ENCODE measurements at places on chromosomes 3 and 15.

DNA sequence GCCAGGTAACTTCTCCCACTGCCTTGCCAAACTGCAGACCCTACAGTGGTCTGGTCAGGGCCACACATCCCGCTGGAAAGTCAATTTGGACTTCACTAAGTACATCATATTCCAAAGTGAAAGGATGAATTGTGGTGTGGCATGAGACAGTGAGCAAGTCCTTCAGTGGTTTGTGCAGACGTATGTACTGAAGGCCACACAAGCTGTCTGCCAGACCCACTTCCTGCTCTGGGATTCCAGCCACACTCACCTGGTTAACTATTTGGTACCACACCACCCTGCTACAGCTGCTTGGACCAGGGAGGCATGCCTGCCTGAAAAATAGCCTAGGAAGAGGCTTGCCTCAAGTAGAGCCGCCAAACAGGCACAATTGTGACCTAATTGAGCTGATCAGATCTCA is 94.1 kb upstream of the STRIT1 start:
- DNase-seq, result no peak

DNA sequence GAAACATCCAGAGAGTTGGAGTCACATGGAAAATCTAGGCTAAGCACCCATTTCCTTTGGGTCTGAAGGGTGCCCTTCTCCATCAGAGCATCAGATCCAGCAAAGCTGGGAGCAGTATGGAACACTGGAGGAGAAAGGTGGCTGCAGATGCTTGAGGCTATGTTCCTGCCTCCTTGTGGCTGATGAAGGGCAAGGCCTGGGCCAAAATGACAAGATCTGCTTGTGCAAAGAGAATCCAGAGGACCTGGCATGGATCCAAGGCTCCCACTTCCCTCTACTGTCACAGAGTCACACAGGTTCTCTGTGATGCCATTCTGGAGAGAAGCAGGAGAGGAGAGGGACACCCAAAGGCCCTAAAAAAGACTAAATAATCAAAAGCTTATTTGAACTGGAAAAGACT is 9.2 kb upstream of the ATP8B4 start:
- no peak for DNase-seq

- no peak for DNase-seq
Measured at GRCh38 chr15:59699810-59700431, 10.8 kb upstream of the BNIP2 start.

DNA sequence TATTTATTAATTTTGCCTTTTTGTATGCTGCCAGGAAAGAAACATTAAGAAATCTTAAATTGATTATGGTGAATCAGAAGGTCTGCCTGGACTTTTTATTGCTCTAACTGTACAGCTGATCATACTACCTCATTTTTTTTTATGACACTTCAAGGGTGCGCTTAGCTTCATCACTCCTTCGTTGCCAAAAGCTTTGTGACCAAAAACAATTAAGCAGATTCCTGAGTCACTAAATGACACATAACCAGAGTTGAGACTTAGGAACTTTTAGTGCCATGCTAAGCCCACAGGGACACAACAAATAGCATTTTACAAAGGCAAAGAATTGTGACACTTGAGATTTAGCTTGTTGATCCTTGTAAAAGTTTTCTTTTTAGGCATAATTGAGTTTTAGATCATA is 4.9 kb downstream of the ADIPOQ start:
- no peak for DNase-seq

- DNase-seq, result no peak
Measured at GRCh38 chr15:78102741-78103140, 10.4 kb downstream of the SH2D7 start.

DNA sequence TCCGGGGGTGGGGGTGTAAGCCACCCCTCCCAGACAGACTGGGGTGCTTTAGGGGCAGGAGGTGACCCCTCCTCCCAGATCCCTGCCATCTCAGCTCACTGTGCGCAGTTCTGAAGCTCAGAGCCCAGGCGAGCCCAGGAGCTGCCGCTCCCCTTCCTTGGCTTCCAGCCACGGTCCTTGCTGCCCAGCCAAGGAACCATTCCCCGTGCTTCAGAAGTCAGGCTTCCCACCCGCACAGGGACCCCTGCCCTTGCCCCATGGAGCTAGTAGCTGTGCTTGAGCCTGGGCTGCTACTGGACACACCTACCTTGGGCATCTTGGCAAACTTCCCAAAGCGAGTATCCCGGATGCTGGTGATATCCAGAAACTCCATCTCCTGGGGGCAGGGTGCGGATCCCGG is 4.8 kb downstream of the PLCB2 start:
- DNase-seq, result no peak

Measured in CD4-positive, alpha-beta T cell treated with Interleukin-10 for 1 hour (primary cell).